Stimulated activated CD4-positive, alpha-beta T cell treated with anti-CD3 and anti-CD28 coated beads, Interleukin-2, amount 100 ng/mL, for 4 hours (primary cell): ENCODE measurements at places on chromosomes 11 and 22.

DNA sequence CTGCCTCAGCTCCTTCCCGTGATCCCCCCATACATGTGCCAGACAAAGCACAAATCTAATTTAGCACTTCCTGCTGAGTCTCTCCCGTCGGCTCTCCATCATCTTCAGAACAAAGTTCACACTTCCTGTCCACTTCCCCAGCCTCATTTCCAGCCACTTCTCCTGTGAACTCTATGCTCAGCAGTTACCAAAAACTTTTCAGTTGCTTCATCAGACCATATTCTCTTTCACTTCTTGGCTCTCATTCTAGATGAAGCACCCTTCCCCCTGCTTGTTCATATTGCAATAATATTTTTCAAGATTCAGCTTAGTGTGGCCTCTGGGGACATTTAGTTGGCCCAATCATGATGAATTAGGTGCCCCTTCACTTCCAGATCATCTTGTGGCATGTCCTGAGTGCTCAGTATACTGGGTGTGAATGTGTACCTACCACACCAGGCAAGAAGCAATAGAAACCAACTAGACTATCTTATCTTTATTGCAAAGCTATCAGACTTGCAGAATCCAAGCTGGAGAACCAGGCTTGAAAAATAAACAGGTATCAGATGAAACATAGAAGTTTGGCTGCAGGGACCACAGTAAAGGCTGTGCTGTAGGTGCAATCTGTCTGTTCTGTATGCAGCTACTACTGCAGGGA, 115.8 kb downstream of the NXPE2 start:
- no peak for DNase-seq

DNA sequence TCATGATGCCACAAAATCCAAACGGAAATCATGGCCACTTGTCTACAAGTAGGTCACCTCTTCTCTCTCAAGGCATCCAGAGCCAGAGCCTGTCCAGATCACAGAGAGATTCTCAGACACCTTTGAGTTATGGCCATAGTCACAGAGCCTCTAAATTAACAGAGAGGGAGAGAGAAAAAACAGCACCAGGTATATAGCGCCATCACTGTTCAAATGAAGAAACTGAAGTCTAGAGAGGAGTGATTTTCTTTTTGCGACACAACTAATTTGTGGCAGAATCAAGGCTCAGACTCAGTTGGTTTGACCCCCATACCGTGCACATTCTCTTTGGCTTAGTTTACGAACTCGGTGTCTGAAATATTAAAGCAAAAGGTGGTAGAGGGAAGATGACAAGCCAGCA, 512.9 kb downstream of the NTM start:
- no peak for DNase-seq

DNA sequence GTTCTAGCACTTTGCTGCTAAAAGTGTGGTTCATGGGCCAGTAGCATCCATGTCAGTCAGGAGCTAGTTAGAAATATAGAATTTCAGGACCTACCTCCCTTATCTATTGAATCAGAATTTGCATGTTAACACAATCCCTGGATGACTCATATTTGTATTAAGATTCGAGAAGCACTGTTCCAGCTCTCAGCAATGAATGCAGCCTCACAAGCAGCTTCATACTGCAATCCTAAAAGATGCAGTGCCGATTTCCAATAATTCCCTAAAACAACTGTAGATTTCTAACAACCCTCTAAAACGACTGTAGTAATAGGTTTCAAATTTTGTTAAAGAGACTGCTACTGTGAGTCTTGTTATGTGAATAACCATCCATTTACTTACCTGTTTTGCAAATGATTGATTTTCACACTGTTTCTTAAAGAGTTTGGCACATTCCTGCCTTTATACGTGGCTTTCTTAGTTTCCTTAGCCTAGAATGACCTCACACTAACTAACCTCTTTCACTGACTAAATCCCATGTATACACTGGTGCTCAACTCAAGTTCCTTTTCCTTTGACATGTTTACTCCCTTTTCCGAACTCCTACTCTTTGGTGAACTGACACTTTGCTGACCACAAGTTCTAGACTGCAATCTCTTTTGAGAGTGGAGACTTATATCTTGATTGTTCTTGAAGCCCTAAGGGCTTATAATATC, 511.8 kb downstream of the METTL15 start:
- no peak for DNase-seq

DNA sequence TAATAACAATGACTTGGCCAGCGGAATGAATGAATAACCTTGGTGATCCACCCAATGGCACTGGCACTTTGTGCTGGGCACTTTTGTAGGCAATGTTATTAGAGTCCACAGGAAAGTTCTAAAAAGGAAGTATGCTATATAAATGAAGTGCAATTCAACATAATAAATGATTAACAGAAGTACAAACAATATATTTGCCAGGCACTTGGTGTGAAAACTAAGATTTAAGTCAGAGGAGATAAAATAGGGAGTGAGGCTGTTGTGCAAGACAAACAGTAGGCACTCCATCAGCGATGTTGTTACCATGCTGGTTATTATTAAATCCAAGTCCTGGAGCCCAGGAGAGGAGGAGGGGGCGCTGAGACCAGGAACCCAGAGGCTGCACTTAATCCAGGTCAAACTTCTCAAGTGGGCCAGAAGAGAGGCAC, 173.8 kb downstream of the LARGE1 start:
- no peak for DNase-seq
